ENCODE measurements at places on chromosomes 7 and 10.
A peak's percentile ranks its signal among the peaks of the same experiment; 100 is the strongest.

DNA sequence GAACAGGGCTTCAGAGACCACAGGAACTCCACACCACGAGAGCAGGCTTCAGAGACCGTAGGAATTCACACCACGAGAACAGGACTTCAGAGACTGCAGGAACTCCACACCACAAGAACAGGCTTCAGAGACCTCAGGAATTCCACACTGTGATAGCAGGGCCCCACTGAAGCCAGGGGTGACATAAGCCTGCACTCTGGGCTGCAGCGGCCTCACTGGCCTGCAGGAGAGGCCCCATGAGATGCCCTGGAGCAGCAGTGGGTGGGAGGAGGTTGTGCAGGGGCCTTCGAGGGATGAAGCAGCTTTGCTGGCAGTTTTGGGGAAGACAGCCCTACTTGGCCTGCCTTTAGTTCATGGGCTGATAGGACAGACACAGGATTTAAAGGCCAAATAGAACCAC, 614.7 kb downstream of the PTPRN2 start:
- no peak for DNase-seq

DNA sequence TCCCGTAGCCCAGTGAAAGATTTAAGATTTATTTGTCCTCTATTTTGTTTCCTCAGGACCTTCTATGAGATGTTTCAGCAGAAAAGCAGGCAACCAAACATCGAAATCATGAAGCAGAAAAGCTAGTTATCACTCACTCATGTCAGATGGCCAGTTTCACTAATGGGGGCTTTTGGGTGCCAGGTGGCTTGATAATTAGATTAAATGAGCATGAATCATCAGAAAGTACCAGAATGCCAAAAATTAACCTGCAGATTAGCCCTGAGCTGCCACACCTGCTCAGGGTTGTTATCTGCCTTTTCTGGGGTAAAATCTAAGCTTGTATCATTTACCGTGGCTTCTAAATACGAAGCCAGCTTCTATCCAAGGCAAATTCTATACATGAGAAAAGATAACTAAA, 1017.5 kb downstream of the XPNPEP1 start:
- DNase-seq = no peak

- no peak for DNase-seq
These were observed 14.4 kb downstream of the HERPUD2 start for GRCh38 chr7:35680403-35681013.

- no peak for DNase-seq
These were observed 942.9 kb downstream of the NRG3 start for GRCh38 chr10:82817676-82818422.

DNA sequence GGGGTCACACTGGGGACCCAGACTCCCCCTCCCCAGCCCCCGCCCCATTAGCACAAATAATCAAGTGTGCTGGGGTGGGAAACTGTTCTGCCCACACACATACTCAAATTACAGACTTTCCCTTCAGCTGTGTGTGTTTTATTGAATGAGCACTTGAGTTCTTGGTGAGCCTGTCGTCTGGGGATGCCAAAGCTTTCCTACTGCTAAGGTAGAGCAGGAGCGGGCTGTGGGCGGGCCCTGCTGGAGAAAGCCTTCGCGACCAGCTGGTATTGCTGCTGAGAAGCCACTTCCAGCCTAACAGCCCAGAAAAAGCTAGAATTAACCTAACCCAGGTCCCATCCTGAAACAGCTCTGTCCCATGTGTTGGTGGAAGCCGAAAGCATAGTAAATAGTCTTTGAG, 87.0 kb upstream of the KMT2E start:
- DNase-seq = no peak

DNA sequence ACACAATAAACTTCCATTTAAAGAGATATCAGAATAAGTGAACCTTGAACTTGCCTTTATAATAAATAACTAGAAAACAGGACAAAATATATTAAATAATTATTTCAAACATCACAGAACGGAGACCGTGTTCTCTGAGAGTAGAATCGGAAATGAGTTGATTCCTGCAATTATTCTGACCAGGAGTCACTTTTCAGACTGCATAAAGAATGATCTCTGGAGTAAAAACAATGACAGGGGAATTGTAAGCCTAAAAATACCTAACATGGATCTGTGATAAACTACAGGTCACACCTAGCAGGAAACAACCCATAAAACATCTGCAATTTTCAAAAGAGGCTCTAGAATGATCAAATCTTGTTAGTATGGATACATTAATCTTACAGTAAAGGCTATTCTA, 577.5 kb upstream of the SORCS1 start:
- no peak for DNase-seq

DNA sequence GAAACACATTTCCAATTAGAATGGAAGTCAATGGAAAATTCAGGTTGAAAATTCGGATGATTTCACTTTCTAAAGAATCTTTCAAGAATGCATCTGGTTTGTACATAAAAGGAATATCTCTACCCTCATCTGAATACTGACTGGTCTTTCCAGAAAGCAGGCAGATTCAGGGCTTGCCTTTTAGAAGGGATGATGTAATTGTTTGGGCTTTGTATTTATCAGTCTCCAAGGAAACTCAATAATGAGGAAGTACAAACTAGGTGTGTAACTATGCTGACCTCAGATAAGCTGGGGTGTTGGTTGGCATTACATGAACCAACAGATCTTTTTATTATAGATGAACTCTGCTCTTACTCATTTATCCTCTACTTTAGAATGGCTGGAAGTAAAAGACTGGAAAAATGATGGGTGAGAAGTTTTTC, 24.1 kb downstream of the PDLIM1 start:
- no peak for DNase-seq

- no peak for DNase-seq
These were observed 224.5 kb upstream of the GLI3 start for GRCh38 chr7:42461537-42461936.

GRCh38 chr7:111878785-111879184, 316.5 kb upstream of the IMMP2L start:
- no peak for DNase-seq

DNA sequence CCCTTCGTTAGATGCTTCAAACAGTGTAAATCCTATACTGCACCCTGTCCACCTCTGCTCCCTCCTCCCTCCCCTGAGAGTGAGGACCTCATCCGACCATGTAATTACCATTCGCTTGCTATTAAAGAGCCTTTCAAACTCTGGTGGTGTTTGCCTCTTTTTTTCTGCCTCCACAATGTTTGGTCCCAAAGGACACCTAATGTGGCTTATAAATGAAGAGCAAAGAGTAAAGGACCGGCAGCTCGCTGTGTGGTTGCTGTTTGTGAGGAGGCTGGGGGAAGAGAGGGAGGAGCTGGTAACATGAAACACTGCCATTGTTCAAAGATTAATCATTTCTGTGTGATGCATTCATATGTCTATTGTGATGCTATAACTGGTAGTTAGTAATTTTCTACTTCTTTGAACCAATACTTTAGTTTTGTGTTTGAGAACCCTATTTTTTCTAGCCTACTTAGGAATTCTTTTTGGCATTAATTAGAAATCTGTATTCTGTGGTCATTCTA, 27.9 kb downstream of the MTURN start:
- DNase-seq = no peak

DNA sequence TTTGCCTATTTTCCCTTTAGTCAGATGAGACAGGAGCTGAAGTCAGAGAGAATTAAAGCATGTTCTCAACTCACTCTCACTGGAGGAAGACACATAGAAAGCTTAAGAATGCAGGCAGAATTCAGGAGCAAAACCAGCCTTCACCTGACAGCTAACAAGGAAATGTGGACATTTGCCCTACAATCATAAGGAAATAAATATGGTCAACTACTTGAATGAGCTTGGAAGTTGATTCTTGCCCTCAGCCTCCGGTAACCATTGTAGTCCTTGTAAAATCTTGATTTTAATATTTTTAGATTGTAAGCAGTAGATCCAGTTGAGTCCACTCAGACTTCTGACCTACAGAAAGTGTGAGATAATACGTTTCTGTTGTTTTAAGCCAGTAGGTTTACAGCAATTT, 752.5 kb upstream of the ZWINT start:
- DNase-seq = no peak

DNA sequence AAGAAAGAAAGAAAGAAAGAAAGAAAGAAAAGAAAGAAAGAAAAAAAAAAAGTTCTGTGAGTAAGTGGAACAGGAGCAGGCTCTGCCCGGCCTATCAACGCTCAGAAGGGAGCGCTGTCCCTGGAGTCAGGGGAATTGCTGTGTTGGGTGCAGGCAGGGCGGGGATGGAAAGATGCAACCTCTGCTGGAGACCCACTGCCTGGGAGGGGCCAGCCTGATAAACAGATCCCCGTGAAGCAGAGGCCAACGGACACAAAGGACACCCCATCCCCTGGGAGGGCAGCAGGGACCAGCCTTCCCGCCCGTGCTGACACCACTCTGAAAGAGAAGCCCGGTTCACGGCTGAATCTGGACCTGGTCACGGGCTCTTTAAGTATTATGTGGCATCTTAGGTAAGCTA, 54.5 kb downstream of the TCERG1L start:
- DNase-seq = no peak

DNA sequence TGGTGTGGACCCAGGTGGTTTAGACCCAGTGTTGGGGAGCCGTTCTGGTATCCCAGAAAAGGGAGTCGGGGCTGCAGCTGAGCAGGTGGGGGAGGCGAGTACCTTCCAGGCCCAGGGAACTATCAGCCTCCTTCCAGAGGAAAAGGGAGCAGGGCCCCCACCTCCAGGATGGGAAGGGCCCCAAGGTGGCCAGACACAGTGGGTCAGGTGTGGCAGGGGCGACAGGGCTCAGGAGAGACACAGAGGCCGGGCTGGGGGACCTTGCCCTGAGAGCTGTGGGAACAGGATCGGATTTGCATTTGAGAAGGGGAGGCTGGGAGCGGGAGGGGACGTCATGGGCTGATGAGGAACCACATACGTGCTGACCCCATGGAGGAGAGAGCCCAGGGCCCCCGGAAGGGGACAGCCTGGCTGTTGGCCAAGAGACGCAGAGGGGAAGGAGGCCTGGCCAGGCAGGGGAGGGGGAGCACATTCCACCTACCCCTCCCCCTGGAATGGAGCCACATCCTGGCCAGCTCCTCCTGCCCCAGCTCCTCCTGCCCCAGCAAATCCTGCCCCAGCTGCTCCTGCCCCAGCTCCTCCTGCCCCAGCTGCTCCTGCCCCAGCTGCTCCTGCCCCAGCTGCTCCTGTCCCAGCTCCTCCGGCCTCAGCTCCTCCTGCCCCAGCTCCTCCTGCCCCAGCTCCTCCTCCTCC, 9.7 kb upstream of the TTYH3 start:
- no peak for DNase-seq

DNA sequence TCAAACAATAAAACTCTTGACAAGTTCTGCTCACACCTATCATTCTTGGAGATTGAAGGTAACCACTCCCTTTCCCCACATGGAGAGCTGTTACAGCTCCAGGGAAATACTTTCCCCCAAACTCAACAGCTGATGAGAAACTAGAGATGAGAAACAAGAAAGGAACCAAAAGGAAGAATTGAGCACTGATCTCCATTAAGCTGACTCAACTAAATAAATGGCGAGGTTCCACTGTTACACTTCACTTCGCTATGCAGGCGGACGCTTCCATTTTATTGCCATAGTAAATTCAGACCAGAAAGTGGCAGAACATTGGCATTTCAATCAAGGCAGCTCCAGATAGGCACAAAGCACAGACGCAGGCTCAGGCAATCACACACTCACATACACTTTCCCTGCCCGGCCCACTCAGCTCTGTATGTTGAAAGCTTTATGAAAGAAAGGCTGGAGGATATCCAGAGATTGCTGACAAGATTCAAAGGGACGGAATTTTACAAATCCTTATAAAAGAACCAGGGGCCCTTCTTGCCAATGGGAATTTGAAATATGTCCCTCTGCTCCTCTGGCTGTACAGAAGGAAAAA, 11.5 kb upstream of the YAE1 start:
- DNase-seq = no peak

DNA sequence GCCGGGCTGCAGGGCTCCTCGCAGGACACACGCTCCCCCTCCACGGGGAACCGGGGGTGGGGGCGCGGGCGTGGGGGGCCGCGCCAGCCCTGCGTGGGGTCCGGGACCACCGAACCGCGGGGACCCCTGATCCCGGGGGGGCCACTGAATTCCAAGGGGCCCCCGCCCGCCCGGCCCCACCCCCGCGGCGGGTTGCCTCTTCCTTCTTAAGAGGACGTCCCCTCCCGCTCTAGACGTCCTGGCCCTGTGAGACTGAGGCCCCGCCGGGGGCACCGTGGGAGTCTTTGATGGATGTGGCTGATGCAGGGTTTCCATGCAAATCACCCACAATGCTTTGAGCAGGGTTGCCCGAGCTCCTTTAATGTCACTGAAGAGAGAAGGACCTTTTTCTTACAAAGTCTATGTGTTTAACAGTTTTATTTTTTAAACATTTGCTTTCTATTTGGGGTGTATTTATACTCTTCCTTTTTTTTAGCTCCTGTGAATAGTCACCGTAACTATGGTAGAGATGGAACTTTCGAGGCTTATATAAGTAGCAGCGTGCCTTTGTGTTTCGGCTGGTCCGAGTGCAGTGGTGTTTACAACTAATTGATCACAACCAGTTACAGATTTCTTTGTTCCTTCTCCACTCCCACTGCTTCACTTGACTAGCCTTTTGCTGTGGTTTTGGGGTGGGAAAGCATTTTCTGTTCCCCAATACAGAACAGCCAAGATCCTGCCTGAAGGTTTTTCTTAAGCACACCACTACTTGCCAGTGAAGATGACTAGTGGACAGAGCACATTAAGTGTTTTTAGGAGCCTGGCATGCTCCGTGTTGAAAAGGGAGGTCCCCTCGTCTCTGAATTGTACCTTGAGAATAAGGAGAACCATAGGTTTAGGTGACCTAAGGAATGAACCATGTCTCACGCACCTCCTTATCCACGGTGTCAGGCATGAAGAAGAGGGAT, 44.8 kb downstream of the PDIA4 start:
- peak; percentile 87 for DNase-seq

GRCh38 chr7:26397332-26397731, 105.7 kb downstream of the SNX10 start:
- DNase-seq = no peak

DNA sequence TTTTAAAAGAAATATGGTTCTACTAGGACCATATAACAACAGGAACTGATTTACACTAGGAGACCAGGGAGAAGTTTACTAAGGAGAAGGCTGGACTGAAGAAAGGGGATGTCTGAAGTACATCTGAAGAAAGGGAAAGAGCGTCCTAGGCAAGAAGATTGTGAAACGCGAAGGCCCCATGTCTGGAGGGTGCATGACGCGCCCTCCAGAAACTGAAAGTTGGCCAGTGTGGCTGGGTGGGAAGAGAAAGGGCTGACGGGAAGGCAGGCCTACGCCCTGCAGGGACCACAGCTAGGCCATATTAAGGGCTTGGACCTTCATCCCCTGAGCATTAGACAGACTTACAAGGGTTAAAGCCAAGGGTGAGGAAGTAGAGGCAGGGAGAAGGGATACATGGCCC, 158.0 kb downstream of the TRIL start:
- no peak for DNase-seq
